Substantia nigra (tissue), 51 donors: ENCODE measurements at places on chromosomes 6 and 20.

- DNase-seq, result no peak
These were observed 49.3 kb downstream of the PCSK2 start for GRCh38 chr20:17276101-17276500.

DNA sequence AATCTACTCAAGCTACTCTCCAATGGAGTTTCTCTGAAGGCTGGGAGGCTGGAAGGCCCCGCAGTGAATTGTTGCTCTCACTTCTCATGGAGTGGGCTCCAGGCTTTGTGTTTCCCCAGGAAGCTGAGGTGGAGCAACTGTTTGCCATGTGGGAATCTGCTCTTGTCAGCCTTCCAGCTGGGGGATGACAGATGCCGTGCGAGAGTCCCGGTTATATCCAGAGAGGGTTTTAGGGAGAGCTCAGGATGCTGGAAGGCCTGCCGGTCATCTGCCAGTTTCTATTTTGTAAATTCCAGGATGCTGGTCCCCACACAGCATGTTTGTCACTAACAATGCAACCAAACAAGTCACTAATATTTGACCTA lies 98.2 kb upstream of the NAA20 start:
- no peak for DNase-seq

- DNase-seq, result no peak
These were observed 37.6 kb upstream of the TENT5A start for GRCh38 chr6:81790034-81790433.

DNA sequence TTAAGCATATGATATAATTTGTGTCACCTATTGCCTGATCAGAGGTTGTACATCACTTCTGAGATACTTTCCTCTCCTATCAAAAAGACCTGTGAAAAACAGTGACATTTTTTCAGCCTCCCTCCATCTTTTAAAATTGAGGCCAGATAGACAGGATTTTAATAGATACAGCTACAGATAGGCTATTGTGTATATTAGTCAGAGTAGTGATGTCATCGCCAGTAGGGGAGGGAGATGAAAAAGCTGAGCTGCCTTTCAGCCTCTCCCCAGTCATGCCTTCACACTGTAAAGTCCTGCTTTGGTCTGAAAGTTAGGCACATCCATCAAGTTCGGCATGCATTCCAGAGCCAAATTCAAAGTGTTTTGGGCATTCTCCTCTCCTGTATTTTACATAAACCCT lies 7.9 kb upstream of the PABPC1L start:
- no peak for DNase-seq

GRCh38 chr6:12241493-12242175 lies 48.5 kb upstream of the EDN1 start:
- DNase-seq, result no peak

DNA sequence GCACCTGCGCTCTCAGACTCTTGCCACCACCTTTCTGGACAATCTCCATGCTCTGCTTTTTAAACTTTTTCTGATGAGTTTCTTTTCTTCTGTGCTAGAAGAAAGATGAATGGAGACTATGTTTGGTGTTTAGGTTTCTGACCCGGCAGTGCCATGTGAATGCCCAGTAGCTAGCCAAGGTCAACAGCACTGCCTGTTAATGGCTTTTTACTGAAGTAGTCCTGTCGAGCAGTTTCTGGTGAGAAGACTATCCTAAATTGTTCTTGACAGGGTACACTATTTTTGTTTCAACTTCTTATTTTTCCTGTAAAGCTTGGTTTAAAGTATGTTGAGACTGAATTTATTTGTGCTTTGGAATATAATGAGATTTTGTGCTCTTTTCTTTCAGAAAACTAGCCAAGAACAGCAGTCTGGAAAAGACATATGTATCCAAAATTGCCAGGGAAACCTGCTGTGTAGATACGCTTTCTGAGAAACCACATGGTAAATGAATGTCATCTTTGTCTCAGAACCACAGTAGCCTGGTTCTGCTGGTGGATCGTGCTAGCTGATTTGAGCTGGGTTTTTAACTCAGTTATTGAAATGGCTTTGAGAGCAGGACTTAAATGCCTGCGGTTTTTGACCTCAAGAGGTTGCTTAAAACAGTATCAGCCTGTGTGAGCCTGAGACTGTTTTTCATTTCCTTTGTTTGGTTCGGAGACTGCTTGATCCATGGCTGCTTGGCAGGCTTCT lies 48.1 kb downstream of the KCNS1 start:
- DNase-seq, result peak; percentile 17

GRCh38 chr6:125558241-125558843 lies 191.1 kb upstream of the HEY2 start:
- no peak for DNase-seq

DNA sequence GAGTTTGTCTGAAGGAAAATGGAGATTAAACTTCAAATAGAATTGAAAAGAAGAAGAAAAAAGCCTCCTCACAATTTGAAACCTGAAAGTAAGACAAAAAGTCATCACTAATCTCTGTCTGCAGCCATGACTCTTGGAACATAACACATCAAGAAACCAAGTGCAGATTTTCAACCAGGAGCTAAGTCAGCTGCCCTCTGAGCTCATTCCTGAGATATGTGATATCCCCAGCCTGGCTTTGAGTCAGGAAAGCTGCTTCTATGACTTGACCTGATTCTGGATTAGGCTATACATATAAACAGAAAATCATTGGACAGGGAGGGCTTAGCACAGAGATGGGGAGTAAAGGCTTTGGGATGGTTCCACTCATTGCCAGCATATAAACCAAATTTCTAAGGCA lies 891.4 kb downstream of the TFAP2A start:
- DNase-seq, result no peak

DNA sequence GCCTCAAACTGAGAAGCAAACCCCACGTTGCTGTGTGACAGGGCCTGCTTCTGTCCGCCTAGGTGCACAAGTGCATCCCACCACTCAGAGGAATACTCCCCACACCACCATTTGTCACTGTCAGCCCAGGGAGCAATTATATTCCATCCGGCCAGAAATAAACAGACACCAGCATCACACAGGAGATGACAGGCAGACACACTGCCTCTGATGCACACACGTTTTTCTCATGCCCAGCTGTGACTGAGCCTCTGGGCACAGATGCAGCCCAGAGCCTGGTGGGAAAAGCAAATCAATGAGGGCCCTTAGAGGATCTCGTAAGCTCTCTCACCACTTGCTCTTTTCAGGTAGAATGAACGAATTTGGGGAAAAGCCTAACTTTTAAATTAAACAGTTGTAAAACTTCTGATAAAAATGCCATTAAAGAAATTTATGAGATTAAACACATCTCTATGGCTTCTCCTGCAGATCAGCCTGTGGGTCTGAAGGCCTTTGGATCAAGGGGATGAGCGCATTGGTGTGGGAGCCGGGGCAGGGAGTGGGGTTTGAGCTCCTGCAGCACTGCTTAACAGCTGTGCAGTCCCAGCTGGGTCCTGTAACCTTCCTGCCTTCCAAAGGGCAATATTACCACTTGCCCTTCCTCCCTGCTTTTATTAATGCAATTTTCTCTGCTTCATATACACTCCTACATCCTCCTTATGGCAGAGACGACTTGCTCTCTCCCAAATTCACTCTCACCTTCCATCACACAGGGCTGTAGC lies 624.3 kb downstream of the PTPRT start:
- DNase-seq, result no peak

GRCh38 chr6:166957805-166958076 lies 1.4 kb upstream of the RNASET2 start:
- no peak for DNase-seq

DNA sequence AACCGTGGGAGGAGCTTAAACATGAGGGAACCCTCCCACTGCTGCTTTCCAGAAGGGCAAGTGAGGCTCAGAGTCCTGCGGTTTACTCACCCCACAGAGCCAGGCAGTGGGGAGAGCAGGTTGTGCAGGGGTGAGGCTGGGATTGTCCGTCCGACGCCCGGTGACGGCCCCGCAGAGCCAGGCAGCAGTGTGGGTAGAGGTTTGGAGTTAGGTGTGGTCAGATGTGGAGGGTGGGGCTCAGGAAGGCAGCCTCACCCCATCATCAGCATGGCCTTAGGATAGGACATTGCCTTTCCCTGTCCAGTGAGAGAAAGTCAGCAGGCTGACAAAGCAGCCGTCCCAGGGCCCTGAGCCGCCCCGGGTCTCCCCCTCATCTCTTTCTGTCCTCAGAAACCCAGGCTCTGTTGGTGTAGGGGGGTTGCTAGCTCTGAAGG lies 234.6 kb downstream of the DLL1 start:
- no peak for DNase-seq
